Hepatocyte (in vitro differentiated cells): ENCODE measurements at places on chromosomes 3 and 15. TPM values are rescaled to one million over a fixed set of nuclear protein-coding genes. Genes with fewer than 3 reads are reported as not detected.

Gene SLC9C1
- polyA plus RNA-seq, result 0.30 TPM in 1 of 2 replicates, not detected in the other

Gene SLC9A9
- polyA plus RNA-seq, result 2.2 and 4.3 TPM in 2 replicates

Gene LRRIQ4
- polyA plus RNA-seq, result not detected in 2 replicates

Gene POC1A
- polyA plus RNA-seq, result 3.7 and 5.7 TPM in 2 replicates

Gene B2M
- 2,570 and 2,890 TPM in 2 replicates for polyA plus RNA-seq

Gene SEMA7A
- polyA plus RNA-seq, result 2.4 and 4.6 TPM in 2 replicates

Gene ATP10A
- 0.75 and 0.94 TPM in 2 replicates for polyA plus RNA-seq

Gene PARP14
- 8.5 TPM in 2 replicates for polyA plus RNA-seq

Gene HRG
- polyA plus RNA-seq, result 2.1 and 5.7 TPM in 2 replicates

Gene C3orf33
- 4.9 and 6.4 TPM in 2 replicates for polyA plus RNA-seq

DNA sequence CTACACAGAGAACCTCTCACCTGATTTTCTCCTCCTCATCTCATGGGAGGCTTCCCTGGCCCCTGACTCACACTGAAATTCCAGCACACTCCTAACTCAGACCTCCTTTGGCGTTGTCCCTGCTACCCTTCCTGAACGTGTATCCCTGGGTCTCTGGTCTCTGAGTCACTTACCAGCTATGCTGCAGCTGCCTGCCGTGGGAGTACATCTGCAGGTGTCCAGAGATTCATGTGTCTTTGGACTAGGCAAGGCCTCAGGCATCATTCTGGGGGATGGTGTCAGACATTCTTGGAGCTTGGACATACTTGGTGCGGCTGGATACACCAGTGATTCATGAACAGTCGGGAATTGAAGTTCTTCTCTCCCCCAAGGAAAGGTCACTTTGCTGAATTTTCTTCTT, 148.8 kb upstream of the TRIM42 start:
- DNase-seq, result peak; percentile 26

- DNase-seq, result no peak
Observed at GRCh38 chr3:64094713-64095079, 71.4 kb upstream of the PSMD6 start.

DNA sequence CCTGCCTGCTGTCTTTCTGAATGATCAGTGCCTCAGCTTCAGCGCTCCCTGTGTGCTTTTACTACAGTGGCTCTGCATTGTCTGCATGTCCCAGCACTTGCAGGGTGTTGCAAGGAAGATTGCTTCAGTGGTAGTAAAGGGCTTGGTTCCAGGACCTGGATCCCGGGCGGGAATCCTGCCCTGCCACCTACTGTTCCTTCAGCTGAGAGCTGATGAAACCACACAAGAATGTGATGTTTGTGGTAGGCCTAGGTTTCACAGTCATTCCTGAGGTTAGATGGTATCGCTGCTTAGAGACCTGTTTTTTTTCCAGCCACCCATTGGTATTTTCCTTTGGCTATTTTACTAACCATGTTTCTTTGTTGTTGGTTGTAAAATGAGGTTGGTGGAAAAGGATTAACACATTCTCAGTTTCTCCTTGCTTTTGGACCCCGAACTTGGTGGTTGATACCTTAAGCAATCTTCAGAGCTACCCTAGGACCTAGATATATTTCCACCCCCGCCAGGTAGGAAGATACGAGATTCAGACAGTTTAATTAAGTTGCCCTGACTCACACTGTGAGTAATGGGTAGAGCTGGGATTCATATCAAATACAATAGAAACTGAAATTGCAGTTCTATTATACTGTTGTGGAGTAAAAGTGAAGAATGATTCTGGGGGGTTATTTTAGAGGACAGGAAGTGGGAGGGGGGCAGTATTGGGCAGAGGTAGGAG, 11.4 kb downstream of the GPR87 start:
- DNase-seq, result peak; percentile 89

- no peak for DNase-seq
Observed at GRCh38 chr15:52706091-52706490, 26.9 kb upstream of the ATOSA start.

GRCh38 chr15:96333131-96334016, 2.9 kb downstream of the NR2F2 start:
- DNase-seq, result peak; percentile 54

- DNase-seq, result no peak
Observed at GRCh38 chr15:72515591-72516389, 41.7 kb downstream of the ARIH1 start.

GRCh38 chr15:40904552-40905201, 10.4 kb downstream of the VPS18 start:
- no peak for DNase-seq

DNA sequence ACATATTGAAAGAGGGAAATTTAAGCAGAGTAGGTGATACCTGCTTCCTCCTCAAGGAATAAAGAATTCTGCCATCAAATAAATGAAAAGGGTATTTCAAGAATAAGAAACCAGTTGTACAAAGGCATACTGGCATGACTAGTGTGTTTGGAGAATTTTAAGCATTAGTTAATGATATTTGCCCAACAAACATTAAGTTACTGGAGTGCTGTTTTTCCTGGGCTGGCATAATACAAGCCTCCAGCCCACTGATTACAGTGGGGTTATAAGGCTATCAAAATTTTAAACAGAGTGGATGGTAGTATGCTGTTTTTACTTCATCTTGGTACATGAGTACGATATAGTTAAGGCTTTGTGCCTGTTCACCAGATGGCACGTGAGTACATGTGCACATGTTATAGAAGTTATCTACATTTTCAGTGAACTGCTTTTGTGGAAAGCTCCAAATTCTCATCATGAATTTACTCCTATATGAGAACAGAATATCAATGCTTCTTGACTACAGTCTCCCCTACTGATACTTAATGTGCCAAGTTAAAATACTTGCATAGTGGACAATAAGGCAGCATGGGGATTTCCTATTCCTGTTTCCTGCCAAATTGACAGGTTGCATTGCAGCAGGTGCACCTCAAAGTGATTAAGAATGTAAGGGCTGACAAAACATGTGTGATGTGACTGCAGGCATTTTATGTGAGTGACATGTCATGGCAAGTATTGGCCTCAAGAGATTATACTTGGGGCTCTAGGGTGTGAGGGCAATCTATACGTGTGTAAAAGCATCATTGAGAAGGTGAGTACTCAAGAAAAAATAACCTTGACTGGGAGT, 14.9 kb downstream of the NAALADL2 start:
- DNase-seq, result no peak

- DNase-seq, result no peak
Observed at GRCh38 chr3:175748087-175748730, 889.1 kb downstream of the NAALADL2 start.

DNA sequence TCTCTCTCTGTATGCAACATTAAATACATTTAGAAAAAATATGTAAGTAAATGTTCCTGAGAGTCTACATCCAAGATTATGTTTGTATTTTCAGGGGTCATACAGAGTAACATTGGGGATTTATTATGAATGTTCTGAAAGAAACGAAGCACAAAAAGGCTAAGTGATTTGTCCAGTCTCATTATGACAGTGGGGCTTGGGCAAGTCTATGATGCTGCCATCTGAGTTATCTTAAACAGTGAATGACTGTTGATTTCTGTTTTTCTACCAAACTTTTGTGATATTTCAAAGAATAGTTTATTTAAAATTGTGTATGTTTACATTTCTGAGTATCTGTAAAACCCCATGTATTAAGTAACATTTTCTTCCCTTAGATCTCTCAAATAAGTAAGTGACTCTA, 481.2 kb upstream of the ZNF717 start:
- DNase-seq, result no peak

GRCh38 chr15:58554758-58555157, 123.0 kb downstream of the LIPC start:
- no peak for DNase-seq
